Neural progenitor cell (in vitro differentiated cells): ENCODE measurements at places on chromosomes 2 and 18.

DNA sequence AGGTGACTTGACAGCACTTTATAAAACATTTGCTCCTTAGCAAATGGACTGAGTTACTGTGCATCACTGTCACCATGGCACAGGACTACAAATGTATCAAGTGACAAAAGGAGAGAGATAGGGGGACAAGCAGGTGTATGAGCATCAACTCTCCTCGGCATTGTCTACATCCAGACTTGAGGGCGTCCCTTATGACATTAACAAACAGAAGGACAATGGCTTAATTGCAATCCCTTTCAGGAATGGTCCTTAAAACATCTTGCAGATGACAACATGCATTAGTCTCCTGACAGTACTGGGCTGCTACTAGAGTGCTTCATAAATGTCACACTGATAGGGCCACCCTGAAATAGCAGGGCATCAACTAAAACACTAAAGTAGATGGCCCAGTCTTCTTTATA lies 198.8 kb downstream of the PDE1A start:
- H3K27ac ChIP-seq: no peak overlapping the region
- no peaks in the 10 kb centered on the region for H3K27me3 ChIP-seq
- no peak for DNase-seq
- H3K36me3 ChIP-seq: no peaks in the 10 kb centered on the region
- H3K4me1 ChIP-seq: no peaks in the 10 kb centered on the region
- H3K4me3 ChIP-seq: no peak overlapping the region

DNA sequence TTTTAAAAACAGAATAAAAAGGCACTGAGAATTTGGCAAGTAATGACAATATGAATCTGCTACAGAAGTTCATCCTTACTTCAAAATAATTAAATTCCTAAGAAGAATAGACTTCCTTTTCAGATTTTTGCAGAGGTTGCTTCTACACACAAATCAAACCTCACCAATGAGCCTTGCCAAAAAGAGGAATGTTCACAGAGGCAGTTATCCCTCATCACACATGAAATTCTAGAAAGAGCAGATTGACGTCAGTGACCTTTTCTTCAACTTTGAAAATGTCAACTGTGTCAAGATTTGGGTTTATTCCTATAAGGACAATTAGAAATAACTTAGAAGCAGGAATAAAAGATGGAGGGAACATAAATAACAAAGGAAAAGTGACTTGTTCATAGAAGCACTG lies 64.6 kb downstream of the MBD2 start:
- no peak for DNase-seq
- no peak overlapping the region for H3K27ac ChIP-seq
- peaks cover 6% of the 10 kb centered on the region for H3K4me1 ChIP-seq
- no peaks in the 10 kb centered on the region for H3K36me3 ChIP-seq
- H3K4me3 ChIP-seq: no peak overlapping the region
- H3K27me3 ChIP-seq: no peaks in the 10 kb centered on the region

DNA sequence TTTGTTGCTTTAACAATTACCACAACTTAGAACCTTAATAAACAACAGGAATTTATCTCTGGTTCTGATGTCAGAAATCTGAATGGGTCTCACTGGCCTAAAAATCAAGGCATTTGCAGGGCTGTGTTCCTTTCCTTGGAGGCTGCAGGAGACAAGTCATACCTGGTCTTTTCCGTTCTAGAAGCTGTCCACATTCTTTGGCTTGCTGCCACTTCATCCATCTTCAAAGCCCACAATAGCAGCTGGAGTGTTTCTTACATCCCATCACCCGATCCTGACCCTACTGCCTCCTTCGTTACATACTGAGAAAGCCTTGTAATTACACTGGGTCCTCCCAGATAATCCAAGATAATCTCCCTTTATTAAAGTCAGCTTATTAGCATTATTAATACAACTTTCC lies 18.1 kb downstream of the NETO1 start:
- no peaks in the 10 kb centered on the region for H3K36me3 ChIP-seq
- no peak overlapping the region for H3K4me3 ChIP-seq
- DNase-seq: no peak
- H3K27me3 ChIP-seq: no peaks in the 10 kb centered on the region
- H3K4me1 ChIP-seq: no peaks in the 10 kb centered on the region
- no peak overlapping the region for H3K27ac ChIP-seq

- no peaks in the 10 kb centered on the region for H3K27me3 ChIP-seq
- H3K4me3 ChIP-seq: no peak overlapping the region
- H3K36me3 ChIP-seq: no peaks in the 10 kb centered on the region
- no peak overlapping the region for H3K27ac ChIP-seq
- no peaks in the 10 kb centered on the region for H3K4me1 ChIP-seq
These were observed 55.2 kb downstream of the RPL31 start for GRCh38 chr2:101057051-101057933.

- no peaks in the 10 kb centered on the region for H3K4me1 ChIP-seq
- no peaks in the 10 kb centered on the region for H3K36me3 ChIP-seq
- no peak overlapping the region for H3K27ac ChIP-seq
- DNase-seq: no peak
- H3K27me3 ChIP-seq: no peaks in the 10 kb centered on the region
These were observed 22.0 kb upstream of the INHBB start for GRCh38 chr2:120323807-120324399.

GRCh38 chr2:117127680-117128079 lies 686.8 kb upstream of the DDX18 start:
- H3K27me3 ChIP-seq: no peaks in the 10 kb centered on the region
- H3K4me1 ChIP-seq: no peaks in the 10 kb centered on the region
- no peaks in the 10 kb centered on the region for H3K36me3 ChIP-seq
- no peak overlapping the region for H3K4me3 ChIP-seq
- H3K27ac ChIP-seq: no peak overlapping the region

DNA sequence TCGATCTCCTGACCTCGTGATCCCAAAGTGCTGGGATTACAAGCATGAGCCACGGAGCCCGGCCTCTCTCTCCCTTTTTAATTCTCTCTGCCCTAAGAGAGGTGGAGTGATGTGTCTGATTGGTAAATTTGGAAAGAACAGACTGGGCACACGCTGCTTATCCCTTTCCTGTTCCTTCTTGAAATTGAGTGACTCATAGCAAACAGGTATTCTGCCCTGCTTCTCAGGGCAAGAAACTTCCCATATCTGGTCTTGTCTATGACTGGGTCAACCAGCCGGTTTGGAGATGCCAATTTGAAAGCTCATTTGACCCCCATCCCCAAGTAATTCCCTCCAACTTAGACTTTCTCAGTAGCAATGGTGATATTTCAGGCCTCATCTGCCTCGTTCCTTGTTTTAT lies 15.0 kb downstream of the LYPD1 start:
- no peak for DNase-seq
- peaks cover 8% of the 10 kb centered on the region for H3K4me1 ChIP-seq
- H3K36me3 ChIP-seq: no peaks in the 10 kb centered on the region
- H3K27ac ChIP-seq: no peak overlapping the region
- no peak overlapping the region for H3K4me3 ChIP-seq

DNA sequence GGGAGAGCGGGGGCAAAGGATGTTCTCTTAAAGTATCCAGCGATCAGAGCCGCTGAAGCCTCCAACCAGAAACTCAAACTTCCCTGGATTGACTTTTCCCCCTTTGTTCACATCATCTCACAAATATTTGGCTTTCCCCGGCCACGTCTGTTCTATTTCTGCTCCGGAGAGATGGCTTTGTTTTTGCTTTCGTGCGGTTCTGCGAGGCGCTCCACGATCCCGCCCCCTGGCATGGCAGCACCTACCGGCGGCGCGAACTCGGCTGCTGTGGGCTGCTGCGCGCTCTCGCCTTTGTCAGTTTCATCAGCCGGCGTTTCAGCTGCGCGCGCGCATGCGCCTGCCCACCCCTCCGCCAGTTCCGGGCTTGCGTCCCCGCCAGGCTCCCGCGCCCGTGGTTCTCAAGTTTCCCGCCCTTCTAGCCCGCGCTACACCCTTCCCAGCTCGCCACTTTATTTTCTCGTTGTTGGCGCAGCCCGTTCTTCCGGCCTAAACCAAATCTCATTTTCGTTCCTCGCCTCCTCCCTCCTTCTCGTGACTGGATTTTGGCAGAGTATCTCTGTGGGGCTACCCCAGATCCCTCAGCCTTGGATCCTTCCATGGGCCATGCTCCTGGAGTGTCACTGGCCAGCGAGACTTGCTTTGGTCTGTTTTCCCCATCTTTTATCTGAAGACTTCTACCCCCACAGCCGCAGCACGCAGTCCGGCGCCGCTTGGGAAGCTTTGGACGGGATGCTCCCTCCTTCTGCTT lies 98.0 kb downstream of the INSIG2 start:
- H3K36me3 ChIP-seq: no peaks in the 10 kb centered on the region
- peak; percentile 91 for DNase-seq
- H3K27ac ChIP-seq: peak overlapping the region; percentile 27
- peak overlapping the region; percentile 53 for H3K4me3 ChIP-seq

GRCh38 chr18:49677762-49678413 lies 116.0 kb downstream of the LIPG start:
- peaks cover 3% of the 10 kb centered on the region for H3K4me1 ChIP-seq
- H3K27me3 ChIP-seq: peaks cover 4% of the 10 kb centered on the region
- H3K4me3 ChIP-seq: no peak overlapping the region
- H3K27ac ChIP-seq: no peak overlapping the region
- no peak for DNase-seq

GRCh38 chr2:50347358-50348044 lies 684.4 kb downstream of the NRXN1 start:
- H3K4me1 ChIP-seq: peaks cover 29% of the 10 kb centered on the region
- no peak overlapping the region for H3K27ac ChIP-seq
- DNase-seq: peak; percentile 81
- H3K27me3 ChIP-seq: peaks cover 40% of the 10 kb centered on the region
- H3K4me3 ChIP-seq: peak overlapping the region; percentile 86

GRCh38 chr2:25620077-25620476 lies 53.3 kb downstream of the DTNB start:
- H3K4me3 ChIP-seq: no peak overlapping the region
- H3K27me3 ChIP-seq: no peaks in the 10 kb centered on the region
- H3K27ac ChIP-seq: no peak overlapping the region
- H3K4me1 ChIP-seq: peaks cover 10% of the 10 kb centered on the region

- no peak overlapping the region for H3K27ac ChIP-seq
- no peaks in the 10 kb centered on the region for H3K27me3 ChIP-seq
- DNase-seq: no peak
- no peaks in the 10 kb centered on the region for H3K36me3 ChIP-seq
- no peak overlapping the region for H3K4me3 ChIP-seq
- peaks cover 25% of the 10 kb centered on the region for H3K4me1 ChIP-seq
These were observed 90.8 kb downstream of the RHOB start for GRCh38 chr2:20537423-20538307.

DNA sequence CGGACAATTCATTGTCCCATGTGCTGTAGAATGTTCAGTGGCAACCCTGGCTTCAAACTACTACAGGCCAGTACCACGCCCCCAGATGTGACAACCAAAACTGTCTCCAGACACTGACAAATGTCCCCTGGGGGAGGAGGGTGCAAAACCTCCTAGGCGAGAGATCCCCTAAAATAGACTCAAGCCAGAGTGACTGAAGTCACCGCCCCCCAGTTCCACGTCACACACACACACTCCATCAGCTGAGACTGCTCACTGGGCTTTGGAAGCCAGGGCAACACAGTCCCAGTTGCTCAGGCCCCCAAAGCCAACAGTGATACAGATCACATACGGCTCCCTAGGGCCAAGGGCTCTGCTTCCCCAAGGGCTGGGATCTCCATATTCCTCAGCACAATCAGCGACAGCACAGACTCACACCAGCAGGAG lies 19.1 kb downstream of the HDAC4 start:
- DNase-seq: no peak
- H3K36me3 ChIP-seq: no peaks in the 10 kb centered on the region
- no peak overlapping the region for H3K27ac ChIP-seq
- H3K4me3 ChIP-seq: no peak overlapping the region
- no peaks in the 10 kb centered on the region for H3K27me3 ChIP-seq

DNA sequence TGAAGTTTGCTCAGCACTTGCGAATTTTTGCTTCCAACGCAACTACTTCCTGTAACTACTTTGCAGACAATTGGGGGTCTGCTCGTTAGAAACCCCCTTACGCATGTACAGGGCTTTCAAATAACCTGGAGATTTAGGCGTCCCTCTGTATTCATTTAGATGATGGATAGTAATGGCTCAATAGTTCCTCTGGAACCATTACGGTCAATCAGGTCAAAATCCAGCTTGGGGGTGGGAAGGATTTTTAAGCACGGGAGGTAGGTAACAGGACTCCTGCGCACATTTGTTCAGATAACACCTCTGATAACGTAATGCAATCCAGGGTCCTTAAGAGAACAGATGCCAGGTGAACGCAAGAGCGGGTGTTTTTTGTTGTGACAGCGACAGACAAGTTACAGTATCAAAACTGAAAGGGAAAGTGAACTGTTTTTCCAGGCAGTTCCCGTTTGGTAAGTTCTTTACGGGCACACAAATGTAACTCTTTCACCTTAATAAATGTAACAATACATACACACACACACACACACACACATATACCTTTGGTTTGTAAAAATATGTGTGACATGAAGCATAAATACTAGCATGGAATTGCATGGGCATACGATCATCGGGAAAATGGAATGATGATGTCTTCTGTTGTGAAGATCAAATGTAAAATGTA lies 3.8 kb upstream of the OSR1 start:
- no peak for DNase-seq
- no peaks in the 10 kb centered on the region for H3K36me3 ChIP-seq
- H3K4me1 ChIP-seq: peaks cover 23% of the 10 kb centered on the region
- H3K27me3 ChIP-seq: peaks cover 100% of the 10 kb centered on the region
- no peak overlapping the region for H3K27ac ChIP-seq

GRCh38 chr18:68316636-68317035 lies 398.3 kb downstream of the TMX3 start:
- no peak overlapping the region for H3K4me3 ChIP-seq
- H3K27ac ChIP-seq: no peak overlapping the region
- no peaks in the 10 kb centered on the region for H3K4me1 ChIP-seq
- no peaks in the 10 kb centered on the region for H3K36me3 ChIP-seq
- no peak for DNase-seq
- no peaks in the 10 kb centered on the region for H3K27me3 ChIP-seq

GRCh38 chr2:211599146-211599545 lies 939.5 kb downstream of the ERBB4 start:
- H3K4me3 ChIP-seq: no peak overlapping the region
- peak; percentile 43 for DNase-seq
- no peaks in the 10 kb centered on the region for H3K36me3 ChIP-seq

- no peak for DNase-seq
- H3K4me1 ChIP-seq: peaks cover 7% of the 10 kb centered on the region
- no peaks in the 10 kb centered on the region for H3K36me3 ChIP-seq
- H3K27me3 ChIP-seq: peaks cover 17% of the 10 kb centered on the region
These were observed 78.8 kb upstream of the PELI1 start for GRCh38 chr2:64223055-64223454.

DNA sequence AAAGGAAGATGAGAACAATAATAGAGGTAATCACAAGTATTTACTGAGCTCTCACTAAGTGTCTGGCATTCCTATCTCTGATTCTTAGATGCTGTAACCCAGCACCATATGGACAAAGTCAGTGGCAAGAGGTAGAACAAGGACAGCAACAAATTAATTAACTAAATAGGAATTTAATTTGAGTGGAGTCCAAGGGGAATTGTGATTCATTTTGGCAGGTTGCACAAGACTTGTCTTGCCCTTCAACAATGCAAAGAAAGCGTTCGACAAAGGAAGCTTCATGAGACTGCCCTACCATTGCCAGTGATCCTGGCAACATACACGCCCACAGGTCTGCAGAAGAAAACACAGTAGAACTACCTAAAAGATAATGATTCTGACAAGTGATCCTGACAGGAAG lies 221.6 kb downstream of the RBM43 start:
- no peaks in the 10 kb centered on the region for H3K4me1 ChIP-seq
- no peak overlapping the region for H3K27ac ChIP-seq
- no peaks in the 10 kb centered on the region for H3K27me3 ChIP-seq
- H3K4me3 ChIP-seq: no peak overlapping the region
- no peaks in the 10 kb centered on the region for H3K36me3 ChIP-seq
